ENCODE measurements at places on chromosomes 5 and 9.

DNA sequence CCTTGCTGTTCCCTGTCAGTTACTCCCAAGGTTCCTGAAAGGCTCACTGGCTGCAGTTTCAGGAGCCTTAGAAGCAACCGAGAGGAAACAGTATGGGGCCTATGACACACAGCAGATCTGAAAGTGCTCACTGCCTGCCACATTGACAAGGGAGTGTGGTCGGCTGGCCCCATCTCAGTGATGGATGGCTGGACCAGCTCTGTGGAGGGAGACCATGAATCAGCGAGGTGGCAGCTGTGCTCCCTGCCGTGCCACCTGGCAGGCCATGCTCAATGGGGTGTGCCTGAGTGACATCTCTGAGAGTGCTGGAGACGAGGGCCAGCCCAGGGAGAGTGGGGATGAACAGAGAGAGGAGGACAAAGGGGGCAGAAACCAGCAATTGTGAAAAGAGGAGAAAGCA, 49.1 kb downstream of the DOCK2 start:
- H3K4me1 ChIP-seq: peaks cover 4% of the 10 kb centered on the region
- H3K4me3 ChIP-seq: no peak overlapping the region
- no peaks in the 10 kb centered on the region for H3K36me3 ChIP-seq
- no peak for DNase-seq
- H3K27ac ChIP-seq: no peak overlapping the region

DNA sequence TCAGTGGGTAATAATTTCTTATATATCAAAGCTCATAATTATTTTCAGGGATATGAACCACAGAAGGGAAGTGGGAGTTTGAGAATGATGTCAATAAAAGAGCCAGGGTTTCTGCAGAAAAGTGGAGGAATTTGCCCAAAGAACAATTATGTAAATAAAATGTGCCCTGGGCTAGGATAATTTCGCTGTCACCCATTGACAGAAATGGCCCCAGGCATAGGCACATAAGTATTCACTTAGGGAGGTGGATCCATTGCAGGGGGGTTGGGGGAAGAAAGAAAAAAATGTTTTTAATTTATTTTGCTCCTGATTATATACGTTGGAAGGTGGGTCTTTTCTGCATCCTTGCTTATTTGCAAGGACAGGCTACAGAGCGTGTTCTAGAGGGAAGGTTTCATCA, 135.1 kb upstream of the IRX2 start:
- peaks cover 2% of the 10 kb centered on the region for H3K4me1 ChIP-seq
- H3K4me3 ChIP-seq: no peak overlapping the region
- no peak for DNase-seq
- H3K27me3 ChIP-seq: peaks cover 2% of the 10 kb centered on the region
- H3K27ac ChIP-seq: no peak overlapping the region

DNA sequence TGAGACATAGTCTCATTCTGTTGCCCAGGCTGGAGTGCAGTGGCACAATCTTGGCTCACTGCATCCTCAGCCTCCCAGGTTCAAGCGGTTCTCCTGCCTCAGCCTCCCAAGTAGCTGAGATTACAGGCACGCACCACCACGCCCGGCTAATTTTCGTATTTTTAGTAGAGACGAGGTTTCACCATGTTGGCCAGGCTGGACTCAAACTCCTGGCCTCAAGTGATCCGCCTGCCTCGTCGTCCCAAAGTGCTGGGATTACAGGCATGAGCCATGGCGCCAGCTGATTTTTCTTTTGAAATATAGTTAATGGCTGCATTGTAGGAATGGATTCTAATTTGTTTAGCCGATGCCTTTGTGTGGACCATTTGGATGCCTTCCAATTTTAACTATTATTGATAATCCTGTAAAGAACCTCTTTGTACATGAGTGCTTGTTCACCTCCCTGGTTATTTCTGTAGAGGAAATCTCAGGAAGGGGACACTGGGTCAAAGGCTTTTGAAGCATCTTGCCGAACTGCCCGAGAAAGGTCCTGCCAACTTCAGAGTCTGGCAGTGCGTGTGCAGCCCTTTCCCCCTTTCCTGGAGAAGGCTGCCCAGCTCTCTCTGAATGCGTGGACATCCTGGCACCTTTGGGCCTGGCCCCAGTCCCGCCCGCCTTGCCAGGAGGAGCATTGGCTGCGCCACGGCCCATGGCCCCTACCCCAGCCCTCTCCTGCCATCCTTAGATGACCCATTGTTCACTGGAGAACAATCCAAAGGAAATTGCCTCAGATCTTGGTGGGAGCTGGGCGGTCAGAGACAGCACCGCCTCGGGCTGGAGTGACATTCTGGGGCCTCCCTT, 8.9 kb upstream of the NUP214 start:
- H3K27ac ChIP-seq: peak overlapping the region; percentile 73
- no peak overlapping the region for H3K4me3 ChIP-seq
- H3K36me3 ChIP-seq: peaks cover 54% of the 10 kb centered on the region
- no peak for DNase-seq
- H3K4me1 ChIP-seq: peaks cover 43% of the 10 kb centered on the region

DNA sequence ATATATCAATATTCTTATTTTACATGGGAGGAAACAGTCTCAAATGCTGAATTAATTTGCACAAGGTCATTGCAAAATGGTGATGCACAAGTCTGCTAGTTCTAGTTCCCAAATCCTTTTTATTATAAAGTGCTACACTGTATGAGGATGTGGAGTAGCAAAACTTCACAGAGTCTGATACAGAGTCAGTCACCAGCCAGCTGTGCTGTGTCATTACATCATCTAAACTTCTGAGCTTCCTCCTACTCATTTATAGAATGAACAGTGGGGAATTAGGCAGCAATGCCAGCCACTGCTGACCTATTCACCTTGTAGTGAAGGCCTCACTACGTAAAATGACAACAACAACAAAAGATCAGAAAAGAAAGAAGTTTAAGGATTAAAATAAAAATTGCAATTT, 357.8 kb downstream of the TMEM167A start:
- DNase-seq: no peak
- H3K27ac ChIP-seq: no peak overlapping the region
- no peaks in the 10 kb centered on the region for H3K4me1 ChIP-seq
- H3K4me3 ChIP-seq: no peak overlapping the region
- no peaks in the 10 kb centered on the region for H3K36me3 ChIP-seq

DNA sequence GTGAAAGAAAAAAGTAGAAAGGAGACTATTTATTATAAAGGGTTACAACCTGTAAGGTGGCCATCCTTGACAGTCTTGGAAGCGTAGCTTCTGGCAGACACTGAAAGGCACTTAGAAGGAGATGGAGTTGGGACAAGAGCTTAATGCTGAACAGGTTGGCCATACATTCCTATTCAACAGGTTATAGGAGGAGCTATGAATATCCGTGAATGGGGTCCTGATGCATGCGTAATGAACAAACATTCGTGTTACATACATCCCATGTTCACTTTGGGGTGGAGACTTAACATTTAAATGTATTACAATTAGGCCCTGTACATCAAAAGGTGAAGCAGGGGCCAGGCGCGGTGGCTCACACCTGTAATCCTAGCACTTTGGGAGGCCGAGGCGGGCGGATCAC, 33.3 kb upstream of the GTF2H2C start:
- H3K36me3 ChIP-seq: no peaks in the 10 kb centered on the region
- H3K4me3 ChIP-seq: no peak overlapping the region
- H3K4me1 ChIP-seq: no peaks in the 10 kb centered on the region
- H3K27ac ChIP-seq: no peak overlapping the region

- H3K4me1 ChIP-seq: peaks cover 15% of the 10 kb centered on the region
- no peaks in the 10 kb centered on the region for H3K36me3 ChIP-seq
Measured at GRCh38 chr5:77974576-77974975, 198.4 kb upstream of the TBCA start.

DNA sequence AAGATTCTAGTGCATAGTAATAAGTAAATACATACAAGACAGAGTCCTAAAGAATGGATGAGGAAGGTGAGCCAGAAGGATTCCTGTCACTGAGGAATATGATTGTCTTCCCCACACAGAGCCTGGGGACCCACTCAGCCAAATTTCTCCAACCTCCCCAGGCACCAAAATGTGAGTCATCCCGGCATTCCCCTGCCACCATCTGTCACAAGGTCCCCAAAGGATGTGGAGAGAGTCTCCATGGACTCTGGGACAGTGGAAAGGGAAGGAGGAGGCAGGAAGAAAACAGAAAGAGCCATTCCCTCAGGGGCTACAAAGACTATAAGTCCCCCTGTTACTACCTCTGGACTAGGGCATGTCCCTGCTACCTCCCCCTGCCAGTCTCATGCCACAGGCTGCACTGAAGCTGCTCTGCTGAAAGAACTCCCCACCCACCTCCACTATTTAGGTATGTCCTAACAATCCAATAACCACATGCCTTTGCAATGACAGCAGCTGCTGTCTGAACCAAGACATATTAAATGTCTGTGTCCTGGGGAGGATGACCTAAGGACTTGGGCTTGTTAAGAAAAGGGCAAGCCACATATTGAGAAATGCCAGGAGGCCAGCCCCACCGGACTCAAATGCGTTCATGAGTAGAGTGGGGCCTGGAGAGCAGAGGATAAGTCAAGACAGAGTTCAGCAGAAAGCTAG, 10.7 kb upstream of the OR5C1 start:
- no peaks in the 10 kb centered on the region for H3K4me1 ChIP-seq
- H3K27ac ChIP-seq: no peak overlapping the region
- no peak overlapping the region for H3K4me3 ChIP-seq
- DNase-seq: no peak
- H3K27me3 ChIP-seq: no peaks in the 10 kb centered on the region

DNA sequence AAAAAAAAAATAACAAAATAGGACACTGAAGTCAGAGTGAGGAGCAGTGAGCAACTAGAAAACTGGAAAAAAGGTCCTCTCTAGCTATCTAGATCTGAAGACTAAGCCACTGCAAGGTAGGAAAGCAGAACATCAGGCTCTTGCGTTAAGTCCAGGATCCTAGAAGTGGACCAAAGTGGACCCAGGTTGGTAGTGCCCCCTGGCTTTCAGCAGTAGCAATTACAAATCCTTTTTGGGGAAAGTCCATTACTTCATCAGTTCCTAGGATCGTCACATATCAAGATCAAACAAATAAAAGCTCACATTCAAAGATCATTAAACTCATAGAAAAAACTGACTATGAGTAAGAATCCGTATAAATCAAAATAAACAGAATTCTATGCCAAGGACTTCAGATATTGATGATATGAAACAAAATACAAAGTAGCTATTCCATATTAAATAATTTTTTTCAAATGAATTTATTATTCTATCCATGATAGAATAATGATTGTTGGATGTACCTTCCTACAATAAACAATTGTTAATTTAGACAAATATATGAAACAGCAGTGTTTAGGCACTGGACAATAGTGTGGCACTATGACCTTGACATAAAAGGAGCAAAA, 6.5 kb upstream of the RICTOR start:
- peak; percentile 26 for DNase-seq
- H3K27ac ChIP-seq: no peak overlapping the region
- H3K36me3 ChIP-seq: no peaks in the 10 kb centered on the region
- no peaks in the 10 kb centered on the region for H3K27me3 ChIP-seq
- H3K4me3 ChIP-seq: no peak overlapping the region

DNA sequence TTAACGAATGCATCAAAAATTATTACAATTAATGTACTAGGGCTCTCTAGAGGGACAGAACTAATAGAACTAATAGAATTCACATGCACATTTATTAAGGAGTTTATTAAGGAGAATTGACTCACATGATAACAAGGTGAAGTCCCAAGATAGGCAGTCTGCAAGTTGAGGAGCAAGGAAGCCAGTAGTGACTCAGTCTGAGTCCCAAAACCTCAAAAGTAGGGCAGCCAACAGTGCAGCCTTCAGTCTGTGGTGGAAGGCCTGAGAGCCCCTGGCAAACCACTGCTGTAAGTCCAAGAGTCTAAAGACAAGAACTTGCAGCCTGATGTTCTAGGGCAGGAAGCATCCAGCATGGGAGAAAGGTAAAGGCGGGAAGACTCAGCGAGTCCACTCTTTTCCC, 633.8 kb downstream of the SEMA5A start:
- no peaks in the 10 kb centered on the region for H3K4me1 ChIP-seq
- H3K4me3 ChIP-seq: no peak overlapping the region
- no peaks in the 10 kb centered on the region for H3K27me3 ChIP-seq
- no peak for DNase-seq
- no peak overlapping the region for H3K27ac ChIP-seq

GRCh38 chr9:99722877-99723276, 98.8 kb upstream of the NR4A3 start:
- no peaks in the 10 kb centered on the region for H3K4me1 ChIP-seq
- H3K27me3 ChIP-seq: no peaks in the 10 kb centered on the region
- H3K27ac ChIP-seq: no peak overlapping the region
- H3K36me3 ChIP-seq: no peaks in the 10 kb centered on the region

DNA sequence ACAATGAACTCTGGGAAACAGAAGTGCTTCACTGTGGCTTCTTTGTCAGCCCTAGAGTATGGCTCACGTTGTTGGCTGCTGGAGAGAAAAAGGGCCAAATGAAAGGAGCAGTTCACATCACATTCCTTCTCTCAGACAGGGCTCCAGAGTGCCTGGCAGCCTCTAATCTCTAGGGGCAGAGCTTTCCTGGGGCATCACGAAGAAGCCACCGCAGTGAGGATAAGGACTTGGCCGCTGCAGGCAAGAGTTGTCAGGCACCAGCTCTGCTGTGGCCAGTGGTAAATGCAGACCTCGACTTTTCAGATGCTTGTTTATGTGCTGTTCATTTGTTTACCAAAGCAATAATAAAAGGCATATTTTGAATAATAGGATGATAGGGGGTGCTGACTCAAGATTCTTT, 227.2 kb downstream of the ICE1 start:
- no peak overlapping the region for H3K4me3 ChIP-seq
- H3K27ac ChIP-seq: no peak overlapping the region
- H3K36me3 ChIP-seq: no peaks in the 10 kb centered on the region
- no peaks in the 10 kb centered on the region for H3K4me1 ChIP-seq

DNA sequence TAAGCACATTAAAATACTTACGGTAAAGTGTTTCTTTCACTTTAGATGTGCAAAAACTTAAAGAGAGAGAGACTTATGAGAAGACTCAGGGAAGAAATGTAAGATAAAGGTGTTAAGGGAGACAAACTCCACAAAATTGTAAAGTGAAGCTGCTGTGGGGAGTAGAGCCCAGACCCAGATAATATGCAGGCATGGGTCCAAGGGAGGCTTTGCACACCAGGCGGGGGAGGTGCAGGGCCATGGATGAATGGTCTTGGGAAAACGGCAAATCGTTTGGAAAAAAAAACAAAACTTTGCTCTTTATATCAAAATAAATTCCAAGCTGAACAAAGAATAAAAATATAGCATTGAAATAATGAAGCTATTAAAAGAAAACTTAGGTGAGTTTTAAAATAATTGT, 9.1 kb downstream of the SYK start:
- peaks cover 4% of the 10 kb centered on the region for H3K4me1 ChIP-seq
- H3K27me3 ChIP-seq: no peaks in the 10 kb centered on the region
- H3K27ac ChIP-seq: no peak overlapping the region
- no peaks in the 10 kb centered on the region for H3K36me3 ChIP-seq
- no peak for DNase-seq

- H3K4me1 ChIP-seq: peaks cover 3% of the 10 kb centered on the region
- peaks cover 16% of the 10 kb centered on the region for H3K36me3 ChIP-seq
- no peaks in the 10 kb centered on the region for H3K27me3 ChIP-seq
- no peak overlapping the region for H3K4me3 ChIP-seq
- no peak overlapping the region for H3K27ac ChIP-seq
Measured at GRCh38 chr5:43298443-43298842, 14.8 kb downstream of the HMGCS1 start.

All from spinal cord (tissue), 10 donors.